ENCODE measurements at places on chromosomes 1 and 21.

DNA sequence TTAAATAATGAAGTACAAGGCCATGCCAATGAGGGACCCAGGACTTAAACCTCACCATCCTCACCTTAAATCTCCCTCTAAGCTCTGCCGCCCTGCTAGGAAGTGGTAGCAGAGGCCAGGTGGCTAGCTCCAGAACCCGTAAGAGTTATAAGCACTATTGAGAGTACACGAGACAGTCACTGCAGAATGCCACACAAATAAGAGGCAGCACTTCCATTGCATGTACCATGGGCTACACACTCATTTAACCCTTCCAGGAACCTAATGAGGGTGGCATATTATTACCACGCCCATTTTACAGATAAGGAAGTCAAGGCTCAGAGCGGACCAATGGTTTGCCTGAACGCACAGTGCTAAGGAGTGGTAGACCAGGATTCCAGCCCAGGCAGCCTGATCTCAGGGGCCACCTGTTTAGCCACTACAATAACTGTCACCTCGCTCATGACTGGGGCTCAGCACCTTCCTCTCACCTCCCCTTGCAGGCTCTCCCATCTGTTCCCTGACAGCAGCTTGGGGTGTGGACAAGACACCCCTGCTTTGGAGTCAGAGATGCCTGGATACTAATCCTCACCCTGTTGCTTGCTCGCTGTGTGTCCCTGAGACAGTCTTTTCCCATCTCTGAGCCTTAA is 54.8 kb upstream of the ID3 start:
- no peak for DNase-seq

GRCh38 chr1:64913361-64914015 is 52.9 kb downstream of the JAK1 start:
- no peak for DNase-seq

DNA sequence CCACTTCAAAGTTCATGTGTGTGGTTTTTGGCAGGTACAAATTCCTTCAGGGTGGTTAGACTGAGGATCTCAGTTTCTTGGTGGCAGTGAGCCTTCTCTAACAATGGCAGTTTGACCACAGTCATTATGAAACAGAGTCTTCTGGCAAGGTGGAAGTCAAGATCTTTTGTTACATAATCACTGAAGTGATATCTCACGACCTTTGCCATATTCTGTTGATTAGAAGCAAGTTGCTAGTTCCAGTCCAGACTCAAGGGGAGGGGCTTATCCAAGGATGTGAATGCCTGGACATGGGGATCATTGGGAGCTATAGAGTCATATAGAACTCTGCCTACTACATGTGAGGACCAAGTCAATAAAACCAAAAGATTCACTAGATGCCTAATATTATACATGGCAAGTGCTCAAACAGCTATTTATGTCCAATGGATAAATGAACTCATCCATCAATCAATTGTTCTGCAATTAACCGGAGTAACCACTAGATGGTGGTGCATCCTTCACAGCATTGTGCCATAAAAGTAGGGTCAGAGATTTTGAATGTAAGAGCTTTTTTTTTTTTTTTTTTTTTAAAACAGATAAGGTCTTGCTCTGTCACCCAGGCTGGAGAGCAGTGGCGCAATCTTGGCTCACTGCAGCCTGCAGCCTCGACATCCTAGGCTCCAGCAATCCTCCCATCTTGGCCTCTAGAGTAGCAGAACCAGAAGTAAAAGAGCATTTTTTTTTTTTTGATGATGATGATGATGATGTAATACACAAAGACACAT is 131.9 kb downstream of the CRB1 start:
- DNase-seq, result peak; percentile 22

DNA sequence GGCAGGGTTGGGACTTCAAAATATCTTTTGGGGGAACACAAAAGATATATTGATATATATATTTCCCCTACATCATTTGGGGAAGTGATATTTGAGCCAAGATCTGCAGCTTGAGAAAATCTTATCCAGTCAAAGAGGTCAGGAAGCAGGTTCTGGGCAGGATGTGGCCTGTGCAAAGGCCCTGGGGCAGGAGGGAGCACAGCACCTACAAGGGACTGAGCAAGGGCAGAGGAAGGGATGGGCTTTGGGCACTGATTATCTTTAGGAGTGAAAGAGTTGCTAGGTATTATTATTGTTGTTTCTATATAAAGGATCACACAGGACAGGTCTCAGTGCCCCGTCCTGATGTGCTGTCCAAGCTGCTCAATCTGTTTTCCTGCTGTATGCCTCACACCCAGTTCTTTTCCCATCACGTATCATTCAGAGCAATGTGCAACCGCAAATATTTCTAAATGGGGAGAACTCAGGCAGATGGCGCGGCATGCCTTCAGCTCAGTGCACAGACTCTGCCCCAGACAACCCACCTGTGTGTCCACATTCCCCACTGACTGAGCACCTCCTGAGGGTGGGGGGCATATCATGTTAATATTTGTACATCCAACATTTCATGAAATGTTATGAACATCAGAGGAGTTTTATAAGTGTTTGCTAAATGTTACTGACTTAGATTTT is 28.1 kb upstream of the GPR137B start:
- no peak for DNase-seq

GRCh38 chr1:31373056-31373896 is at the start of gene FABP3:
TSS of gene FABP3 (minus strand) at chr1:31373076. CDS start at chr1:31373014, 62 bp downstream.
- DNase-seq, result no peak

DNA sequence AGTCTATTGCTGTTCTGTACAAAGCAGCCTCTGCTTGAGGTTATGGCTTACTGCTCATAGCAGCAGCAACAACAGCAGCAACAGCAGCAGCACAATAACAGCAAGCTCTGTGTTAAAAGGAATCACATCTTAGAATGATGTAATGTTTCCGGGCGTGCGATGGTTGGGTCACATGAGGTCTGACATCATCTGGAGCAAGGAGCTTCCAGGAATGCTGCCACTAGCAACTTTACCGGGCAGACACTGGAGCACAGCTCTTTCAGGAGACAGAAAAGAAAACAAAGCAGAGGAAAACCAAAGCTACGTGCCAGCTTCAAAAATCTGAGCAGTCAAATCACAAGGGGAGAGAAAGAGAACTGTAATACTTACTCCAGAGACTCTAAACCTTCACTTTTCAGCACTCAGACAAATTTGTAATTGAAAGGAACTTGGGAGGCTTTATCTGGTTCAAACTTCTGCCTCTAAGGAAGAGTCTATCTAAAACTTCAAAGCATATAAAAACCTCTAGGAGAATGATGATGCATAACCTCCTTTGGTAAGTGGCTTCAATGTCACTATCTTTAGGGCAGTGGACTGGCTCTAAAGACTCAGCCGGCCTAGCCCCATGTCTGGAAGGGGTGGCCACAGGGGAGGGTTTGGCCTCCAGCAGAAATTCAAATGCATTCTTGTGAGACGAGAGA is 28.3 kb upstream of the RAB3GAP2 start:
- DNase-seq, result peak; percentile 59

- no peak for DNase-seq
Observed at GRCh38 chr1:29824511-29825273, 588.4 kb downstream of the PTPRU start.

- no peak for DNase-seq
Observed at GRCh38 chr1:33170351-33171274, 11.2 kb downstream of the TRIM62 start.

DNA sequence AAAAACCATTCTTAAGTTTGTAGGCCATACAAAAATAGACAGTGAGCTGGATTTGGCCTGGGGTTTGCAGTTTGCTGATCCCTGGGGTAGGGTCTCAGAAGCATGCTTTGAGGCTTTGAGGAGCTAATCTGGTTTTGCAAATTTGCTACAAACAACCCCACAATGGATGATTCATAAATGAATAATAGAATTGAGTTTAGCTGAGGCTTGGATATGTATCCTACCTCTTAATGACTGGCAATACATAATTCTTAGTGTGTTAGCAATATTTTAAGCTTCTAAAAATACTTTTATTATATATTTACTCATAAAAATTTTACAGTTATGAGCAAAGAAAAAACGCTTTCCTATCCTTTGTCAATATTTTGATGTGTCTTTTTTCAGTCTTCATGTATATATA is 50.6 kb downstream of the ROR1 start:
- no peak for DNase-seq

Measured in RCC 7860 (cell line).